PC-3 (cell line): ENCODE measurements at places on chromosomes 7 and 10. TPM values are rescaled to one million over a fixed set of nuclear protein-coding genes. Genes with fewer than 3 reads are reported as not detected.

Gene RNF133
- 0.26 and 0.69 TPM in 2 replicates for total RNA-seq

Gene ZNF804B
- total RNA-seq: not detected in 2 replicates

Gene TTYH3
- 25.0 and 41.4 TPM in 2 replicates for total RNA-seq

Gene SOSTDC1
- total RNA-seq: 0.22 and 0.63 TPM in 2 replicates

Gene RET
- total RNA-seq: not detected in 2 replicates

Gene ZNF425
- 1.6 and 2.0 TPM in 2 replicates for total RNA-seq

Gene CYP26C1
- total RNA-seq: 0.17 TPM in 1 of 2 replicates, not detected in the other

Gene TMEM213
- total RNA-seq: not detected in 2 replicates

Gene CYP3A4
- not detected in 2 replicates for total RNA-seq

Gene DOCK1
- 34.3 and 34.6 TPM in 2 replicates for total RNA-seq

Gene SEC31B
- total RNA-seq: 1.5 and 1.6 TPM in 2 replicates

Gene CPA1
- total RNA-seq: not detected in 2 replicates

Gene PRLHR
- not detected in 2 replicates for total RNA-seq

Gene GPR146
- total RNA-seq: 2.0 and 2.7 TPM in 2 replicates

Gene KIAA1549
- 7.5 and 8.2 TPM in 2 replicates for total RNA-seq

Gene CPEB3
- total RNA-seq: 0.80 and 1.3 TPM in 2 replicates

Gene TFEC
- total RNA-seq: 0.12 and 0.15 TPM in 2 replicates

Gene RAB19
- total RNA-seq: 0.52 and 1.3 TPM in 2 replicates

Gene COL13A1
- 201 and 299 TPM in 2 replicates for total RNA-seq

Gene MXI1
- total RNA-seq: 15.6 and 18.0 TPM in 2 replicates

Gene SLC39A12
- total RNA-seq: not detected in 2 replicates

Gene CPA4
- total RNA-seq: 10.1 and 22.1 TPM in 2 replicates

Gene CUBN
- total RNA-seq: 0.80 TPM in 1 of 2 replicates, not detected in the other

Gene LRRC17
- total RNA-seq: 0.11 TPM in 1 of 2 replicates, not detected in the other

Gene CCT6A
- total RNA-seq: 316 and 338 TPM in 2 replicates

Gene RBM20
- total RNA-seq: 0.40 and 1.3 TPM in 2 replicates

Gene MAGI2
- total RNA-seq: 0.06 TPM in 1 of 2 replicates, not detected in the other

Gene SPDYE6
- not detected in 2 replicates for total RNA-seq
